ENCODE measurements at places on chromosomes 1 and 21. TPM values are rescaled to one million over a fixed set of nuclear protein-coding genes. Genes with fewer than 3 reads are reported as not detected.
A peak's percentile ranks its signal among the peaks of the same experiment; 100 is the strongest.

The DAP3 gene
- 53.7 TPM for total RNA-seq

The DPH2 gene
- 12.8 TPM for total RNA-seq

The CTSS gene
- 2.6 TPM for total RNA-seq

The SIM2 gene
- not detected for total RNA-seq

The NCAM2 gene
- 8.5 TPM for total RNA-seq

The RGSL1 gene
- not detected for total RNA-seq

The ATAD3B gene
- total RNA-seq, result 14.4 TPM

The GREM2 gene
- 4.9 TPM for total RNA-seq

The FAM89A gene
- total RNA-seq, result 12.1 TPM

The OR6K3 gene
- not detected for total RNA-seq

- no peak for DNase-seq
These were observed 13.3 kb upstream of the PLCH2 start for GRCh38 chr1:2462819-2463218.

GRCh38 chr1:101683561-101683960, 313.2 kb downstream of the OLFM3 start:
- no peak for DNase-seq

- peak; percentile 29 for DNase-seq
These were observed 47.9 kb upstream of the LAPTM5 start for GRCh38 chr1:30805304-30806003.

GRCh38 chr1:116824631-116825206, 70.5 kb downstream of the CD2 start:
- no peak for DNase-seq

GRCh38 chr1:147514233-147514632, 27.1 kb upstream of the BCL9 start:
- no peak for DNase-seq

DNA sequence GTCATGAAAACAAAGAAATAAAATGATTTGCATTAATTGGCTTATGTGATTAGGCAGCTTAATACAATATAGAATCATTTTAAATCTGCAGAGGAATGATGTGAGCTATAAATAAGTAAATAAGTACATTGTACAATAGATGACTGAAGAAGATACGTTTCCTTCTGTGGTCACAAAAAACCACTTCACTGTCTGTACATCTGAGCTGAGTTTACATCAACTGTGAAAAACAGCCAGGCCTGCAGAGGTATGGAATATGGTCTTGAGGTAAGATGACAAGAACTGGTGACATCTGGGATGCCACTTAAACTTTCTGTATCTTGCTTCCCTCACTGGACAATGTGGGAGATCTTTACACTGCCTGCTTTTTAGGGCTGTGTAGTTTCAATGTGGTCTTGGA, 130.0 kb upstream of the BEND5 start:
- no peak for DNase-seq

- no peak for DNase-seq
These were observed 340.1 kb upstream of the PLXNA2 start for GRCh38 chr1:208584167-208584755.

- DNase-seq, result no peak
These were observed 124.5 kb downstream of the TSEN15 start for GRCh38 chr1:184176058-184176457.

- DNase-seq, result no peak
These were observed 21.1 kb downstream of the ARHGEF19 start for GRCh38 chr1:16191309-16191708.

GRCh38 chr1:97562081-97562480, 358.8 kb downstream of the DPYD start:
- DNase-seq, result no peak

- DNase-seq, result no peak
These were observed 400.0 kb downstream of the MATN1 start for GRCh38 chr1:30323352-30323751.

GRCh38 chr21:29638138-29638537, 301.7 kb downstream of the GRIK1 start:
- no peak for DNase-seq

- no peak for DNase-seq
These were observed 1.1 kb downstream of the COL9A2 start for GRCh38 chr1:40315795-40316594.

DNA sequence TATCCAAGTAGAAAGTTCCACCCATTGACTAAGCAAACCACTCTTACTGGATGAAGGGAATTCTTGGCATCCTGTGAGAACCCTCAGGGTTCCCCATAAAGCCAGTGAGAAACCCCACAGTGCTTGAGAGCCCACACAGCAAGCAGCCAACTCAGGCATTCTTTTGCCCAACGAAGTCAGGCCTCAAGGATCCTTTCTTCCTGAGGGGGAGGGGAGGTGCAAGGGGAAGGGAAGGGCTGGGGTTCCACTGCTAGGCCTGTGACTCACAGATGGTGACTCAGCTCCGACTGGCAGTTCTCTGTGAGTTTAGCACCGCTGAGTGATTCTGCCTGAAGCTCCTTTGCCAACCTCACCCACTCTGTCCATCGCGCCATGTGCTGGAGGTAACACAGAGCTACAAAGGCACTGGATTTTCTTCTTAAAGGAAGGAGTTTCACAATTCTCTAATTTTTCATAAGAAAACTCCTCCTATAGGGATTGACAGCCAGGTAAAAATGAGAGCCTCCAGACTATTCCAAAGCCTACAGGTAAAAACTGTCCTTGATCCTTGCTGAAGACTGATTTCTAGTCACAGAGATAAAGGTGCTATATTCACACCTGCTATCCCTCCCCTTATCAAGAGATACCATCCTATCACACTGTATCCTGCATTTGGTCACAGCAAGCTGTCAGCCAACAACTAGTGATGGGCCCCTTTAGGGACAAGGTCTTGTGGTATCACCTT, 4.8 kb downstream of the ENO1 start:
- DNase-seq, result peak; percentile 99

GRCh38 chr1:63888984-63889383, 115.2 kb downstream of the ROR1 start:
- DNase-seq, result peak; percentile 34

GRCh38 chr1:110159168-110159567, 8.9 kb downstream of the SLC6A17 start:
- no peak for DNase-seq

- no peak for DNase-seq
These were observed 70.0 kb downstream of the NTPCR start for GRCh38 chr1:233020426-233020825.

- DNase-seq, result no peak
These were observed 8.8 kb upstream of the ABCB10 start for GRCh38 chr1:229567109-229567868.

DNA sequence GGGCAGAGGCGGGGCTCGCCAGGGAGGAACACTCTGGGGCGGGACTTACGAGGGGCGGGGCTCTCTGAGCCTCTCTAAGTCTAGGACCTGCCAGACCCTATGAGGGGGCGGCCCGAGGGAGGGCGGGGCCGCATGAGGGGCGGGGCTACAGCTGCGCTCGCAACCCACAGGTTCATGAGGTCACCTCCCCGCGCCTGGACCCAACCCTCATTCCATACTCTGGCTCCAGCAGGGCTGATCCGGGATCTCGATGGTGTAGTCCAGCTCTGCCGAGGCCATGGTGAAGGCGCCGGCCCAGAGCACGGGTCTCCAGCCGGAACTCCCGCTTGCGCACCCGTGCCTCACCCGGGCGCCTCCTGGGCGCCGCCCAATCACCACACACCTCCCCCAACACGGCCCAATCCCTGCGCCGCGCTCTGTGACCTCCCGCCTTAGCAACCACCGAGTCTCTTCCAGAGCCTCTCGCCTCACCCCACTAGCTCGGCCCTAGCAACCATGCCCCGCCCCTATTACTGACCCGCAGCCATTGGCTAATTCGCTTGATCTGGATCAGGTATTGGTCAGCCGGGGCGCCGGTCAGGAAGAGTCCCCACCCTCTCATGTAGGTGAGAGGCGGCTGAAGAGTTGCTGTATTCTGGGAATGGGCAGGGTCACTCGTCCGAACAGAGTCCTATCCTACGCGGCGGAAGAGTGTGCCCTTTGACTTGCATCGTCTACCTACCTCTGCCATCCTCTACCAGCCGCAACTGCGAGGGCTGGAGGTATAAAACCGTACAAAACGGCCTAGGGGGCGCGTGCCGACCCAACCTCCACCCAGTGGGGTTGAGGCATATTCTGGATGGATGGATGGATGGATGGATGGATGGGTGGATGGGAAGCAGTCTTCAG, at the start of the genes ARMH1 and TMEM53:
ARMH1 (plus strand) TSS at position 602 of the 888 bp plus-strand sequence. CDS start 14,984 bp downstream, outside the sequence.
TMEM53 (minus strand) TSS at position 369 of the 888 bp plus-strand sequence; CDS start at position 279, 90 bp downstream.
- DNase-seq, result peak; percentile 99

GRCh38 chr1:64734287-64734652, 10.6 kb upstream of the RAVER2 start:
- DNase-seq, result no peak

DNA sequence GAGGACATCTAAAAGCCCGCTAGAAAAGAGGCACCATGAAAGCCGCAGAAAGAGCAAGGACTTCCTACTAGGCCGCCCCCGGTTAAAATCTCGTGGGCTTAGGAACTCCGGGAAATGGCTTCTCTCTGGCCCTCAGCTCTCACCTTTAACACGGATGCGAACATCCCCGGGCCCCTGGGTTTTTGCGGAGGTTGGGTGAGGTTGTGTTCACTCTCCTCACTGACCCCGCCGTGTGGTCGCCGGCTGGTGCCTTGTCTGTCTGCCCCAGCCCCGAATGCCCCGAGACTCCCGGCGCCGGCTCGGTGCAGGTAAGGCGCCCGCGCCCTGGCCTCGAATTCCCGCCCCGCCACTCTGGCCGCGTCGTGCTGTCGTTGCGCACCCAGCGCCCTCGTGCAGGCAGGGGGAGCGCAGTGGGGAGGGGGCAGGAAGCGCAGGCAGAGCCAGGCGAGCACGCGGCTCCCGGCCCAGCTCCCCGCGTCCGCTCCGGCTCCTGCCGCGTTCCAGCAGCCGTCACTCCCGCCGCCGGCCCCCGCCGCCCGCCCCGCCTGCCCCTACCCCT, at the start of gene SHISAL2A:
SHISAL2A (plus strand) TSS at position 437 of the 559 bp plus-strand sequence. CDS start 326 bp downstream, outside the sequence.
- peak; percentile 6 for DNase-seq

GRCh38 chr1:3669421-3669821, 17.1 kb downstream of the TP73 start:
- DNase-seq, result no peak

DNA sequence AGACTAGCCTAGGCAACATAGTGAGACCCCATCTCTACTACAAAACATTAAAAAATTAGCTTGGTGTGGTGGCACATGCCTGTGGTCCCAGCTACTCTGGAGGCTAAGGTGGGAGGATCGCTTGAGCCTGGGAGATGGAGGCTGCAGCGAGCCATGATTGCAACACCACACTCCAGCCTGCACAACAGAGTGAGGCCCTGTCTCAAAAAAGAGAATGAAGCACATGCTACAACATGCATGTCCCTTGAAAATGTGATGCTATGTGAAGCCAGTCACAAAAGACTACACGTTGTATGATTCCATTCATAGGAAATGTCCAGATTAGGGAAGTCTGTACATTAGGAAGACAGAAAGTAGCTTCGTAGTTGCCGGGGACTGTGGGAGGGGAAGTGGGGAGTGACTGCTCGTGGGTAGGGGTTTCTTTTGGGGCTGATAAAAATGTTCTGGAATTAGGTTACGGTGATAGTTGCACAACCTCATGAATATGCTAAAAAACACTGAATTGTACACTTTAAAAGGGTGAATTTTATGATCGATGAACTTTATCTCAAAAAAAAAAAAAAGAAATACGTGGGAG, 202.1 kb downstream of the KAZN start:
- DNase-seq, result no peak

DNA sequence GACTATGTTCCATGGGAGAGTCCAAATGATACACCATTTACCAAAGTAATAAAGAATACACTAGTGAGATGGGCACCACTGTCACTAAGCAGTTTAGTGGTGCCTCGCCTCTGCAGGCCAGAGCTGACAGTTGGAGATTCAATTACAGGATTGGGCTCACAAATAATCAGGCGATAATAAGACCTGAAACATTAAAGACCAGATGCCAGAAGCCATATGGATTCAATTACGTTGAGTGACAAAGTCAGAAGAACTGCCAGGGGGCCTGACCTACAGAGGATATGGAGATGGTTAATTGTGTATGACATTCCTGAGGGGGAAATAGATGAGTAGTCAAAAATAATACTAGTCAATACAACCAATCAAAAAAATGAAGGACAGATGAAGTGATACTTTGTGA, 65.2 kb upstream of the ST6GALNAC5 start:
- DNase-seq, result no peak

GRCh38 chr1:1510912-1511532, 940 bp upstream of the ATAD3A start:
- peak; percentile 20 for DNase-seq

- DNase-seq, result no peak
These were observed 199.4 kb upstream of the CAMK1G start for GRCh38 chr1:209383907-209384709.

DNA sequence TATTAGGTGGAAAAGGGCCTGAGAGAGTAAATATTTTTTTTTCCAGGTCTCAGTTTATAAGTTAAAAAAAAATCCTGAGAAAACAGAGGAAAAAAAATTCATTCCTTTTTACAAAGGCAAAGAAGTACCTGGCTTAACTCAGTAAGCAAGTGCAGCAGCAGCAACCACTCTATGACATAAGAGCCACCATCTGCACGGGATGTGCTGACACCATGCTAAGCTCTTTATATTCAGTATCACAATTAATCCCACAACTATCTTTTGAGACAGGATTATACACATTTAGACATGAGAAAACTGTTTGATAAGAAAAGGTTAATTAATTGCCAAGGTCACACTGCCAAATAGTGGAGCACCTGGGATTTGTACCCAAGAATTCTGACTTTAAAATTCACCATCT, 13.4 kb upstream of the DPT start:
- no peak for DNase-seq

DNA sequence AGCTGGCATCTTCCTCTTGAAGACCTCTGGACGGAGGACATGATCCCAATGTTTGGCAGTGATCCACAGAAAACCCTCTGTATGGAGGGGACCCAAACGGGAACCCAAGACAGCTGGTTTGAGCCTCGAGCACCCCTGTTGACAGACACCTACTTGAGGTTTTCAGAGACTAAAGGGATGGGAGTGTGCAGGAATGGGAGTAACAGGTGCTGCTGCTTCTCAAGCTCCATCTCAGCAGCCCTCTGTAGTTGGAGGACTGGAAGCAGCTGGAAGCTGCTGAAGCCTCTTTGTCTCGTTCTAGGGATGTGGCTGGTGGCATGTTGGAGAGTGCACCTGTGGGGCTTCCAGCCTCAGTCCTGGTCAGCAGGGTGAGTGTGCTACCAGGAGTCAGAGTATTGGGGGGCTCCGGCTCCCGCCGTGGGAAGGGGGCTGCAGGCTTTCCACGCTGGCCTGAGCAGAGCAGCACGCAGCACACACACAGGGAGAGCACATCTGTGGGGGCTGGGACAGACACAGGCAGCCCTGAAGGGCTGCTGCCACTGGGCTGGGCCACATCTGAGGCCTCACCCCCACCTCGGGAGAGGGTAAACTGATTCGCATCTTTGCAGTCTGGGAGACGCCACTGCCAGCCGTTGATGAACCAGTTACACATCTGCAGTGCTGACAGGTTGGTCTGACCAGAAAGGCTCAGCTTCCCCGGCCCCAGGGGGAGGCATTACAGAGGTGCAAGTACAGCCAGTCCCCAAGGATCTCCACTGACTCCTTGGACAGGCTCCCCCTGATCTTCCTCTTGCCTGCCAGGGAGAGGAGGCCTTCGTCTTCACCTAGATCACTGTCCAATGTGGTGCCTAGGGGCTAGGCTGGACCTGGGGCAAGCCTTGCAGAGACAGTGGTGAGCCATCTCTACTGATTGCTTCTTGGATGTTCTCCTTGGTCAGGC, 56.6 kb downstream of the ADSS2 start:
- no peak for DNase-seq

Measured in fibroblast of lung (primary cell).